Renal cortex interstitium (tissue), 15 donors: ENCODE measurements at places on chromosomes 5 and 9. TPM values are rescaled to one million over a fixed set of nuclear protein-coding genes. Genes with fewer than 3 reads are reported as not detected.

The PCDHGA8 gene
- polyA plus RNA-seq, result 0.61 TPM

The PLAC8L1 gene
- polyA plus RNA-seq, result 0.76 TPM

The RBM18 gene
- 33.1 TPM for polyA plus RNA-seq

The SPINK5 gene
- polyA plus RNA-seq, result 0.39 TPM

The ARHGEF28 gene
- 52.7 TPM for polyA plus RNA-seq

The SPINK4 gene
- polyA plus RNA-seq, result not detected

The GARIN3 gene
- not detected for polyA plus RNA-seq

The OSMR gene
- 11.0 TPM for polyA plus RNA-seq
